Aorta (tissue), 5 donors: ENCODE measurements at places on chromosomes 12 and 14. TPM values are rescaled to one million over a fixed set of nuclear protein-coding genes. Genes with fewer than 3 reads are reported as not detected.
A peak's percentile ranks its signal among the peaks of the same experiment; 100 is the strongest.

GRCh38 chr12:57614178-57614947, 3.1 kb downstream of the ARHGEF25 start:
- DNase-seq, result no peak

- no peak for DNase-seq
Observed at GRCh38 chr12:105289114-105289904, 41.2 kb upstream of the C12orf75 start.

DNA sequence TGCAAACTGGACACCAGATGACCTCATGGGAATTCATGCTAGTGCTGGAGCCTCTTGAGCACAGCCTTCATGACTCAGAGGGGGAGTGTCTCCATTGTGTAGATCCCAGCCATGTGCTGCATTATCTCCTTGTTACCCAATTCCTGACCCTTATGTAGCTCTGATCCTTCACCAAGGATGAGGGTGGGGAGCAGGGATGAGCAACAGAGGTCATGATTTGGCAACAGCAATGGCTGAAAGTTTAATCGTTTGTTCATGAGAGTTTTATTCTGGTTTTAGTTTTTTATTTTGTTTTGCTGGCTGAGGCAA, 9.5 kb upstream of the BDKRB1 start:
- DNase-seq, result no peak

DNA sequence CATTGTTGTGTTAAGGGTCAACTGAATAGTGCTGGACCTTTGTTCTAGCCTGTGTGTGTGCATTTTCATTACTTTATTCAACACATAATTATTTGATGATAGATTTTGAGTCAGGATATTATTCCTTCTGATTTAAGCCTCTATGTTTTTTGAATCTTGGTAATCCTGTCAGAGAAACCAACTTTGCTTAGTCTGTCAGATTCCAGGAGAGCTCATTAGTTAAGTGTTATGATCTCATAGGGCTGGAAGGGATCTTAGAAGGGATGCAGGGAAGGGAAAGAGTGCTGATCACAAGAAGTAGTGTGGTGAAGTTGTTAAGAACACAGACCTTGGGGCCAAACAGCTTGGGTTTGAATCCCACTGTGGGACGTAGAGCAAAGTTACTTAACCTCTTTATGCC, 52.9 kb downstream of the SCN8A start:
- DNase-seq, result no peak

DNA sequence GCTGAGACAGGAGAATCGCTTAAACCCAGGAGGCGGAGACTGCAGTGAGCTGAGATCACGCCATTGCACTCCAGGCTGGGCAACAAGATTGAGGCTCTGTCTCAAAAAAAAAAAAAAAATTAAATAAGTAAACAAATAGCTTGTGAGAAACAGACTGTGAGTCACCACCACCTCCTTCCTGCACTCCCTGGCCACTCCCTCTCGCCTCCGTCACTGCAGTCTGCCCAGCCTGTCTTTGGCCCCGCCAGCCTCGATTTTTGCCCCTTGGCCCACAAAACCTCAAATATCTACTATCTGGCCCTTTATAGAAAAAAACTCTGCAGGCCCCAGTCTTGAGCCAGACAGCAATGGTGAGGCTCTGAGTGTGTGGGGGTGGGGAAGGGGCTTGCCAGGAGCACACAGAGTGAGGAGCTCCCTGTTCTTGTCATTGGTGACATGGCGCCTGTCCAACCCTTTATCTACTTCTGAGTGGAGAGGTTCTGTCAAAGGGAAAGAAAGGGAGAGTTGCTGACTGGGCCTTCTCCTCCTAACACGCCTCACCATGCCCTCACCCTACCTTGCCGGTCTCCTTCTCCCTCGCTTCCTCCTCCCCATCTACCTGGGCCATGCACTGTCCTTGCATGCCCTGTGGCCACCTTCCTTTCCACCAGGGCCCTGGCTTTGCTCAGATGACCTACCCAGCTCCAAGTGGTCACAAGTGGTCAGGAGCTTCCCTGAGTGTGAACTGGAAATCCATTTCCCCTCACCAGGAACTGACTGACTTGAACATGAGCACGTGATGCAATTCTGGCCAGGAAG, 22.1 kb downstream of the LGMN start:
- DNase-seq, result peak; percentile 92

DNA sequence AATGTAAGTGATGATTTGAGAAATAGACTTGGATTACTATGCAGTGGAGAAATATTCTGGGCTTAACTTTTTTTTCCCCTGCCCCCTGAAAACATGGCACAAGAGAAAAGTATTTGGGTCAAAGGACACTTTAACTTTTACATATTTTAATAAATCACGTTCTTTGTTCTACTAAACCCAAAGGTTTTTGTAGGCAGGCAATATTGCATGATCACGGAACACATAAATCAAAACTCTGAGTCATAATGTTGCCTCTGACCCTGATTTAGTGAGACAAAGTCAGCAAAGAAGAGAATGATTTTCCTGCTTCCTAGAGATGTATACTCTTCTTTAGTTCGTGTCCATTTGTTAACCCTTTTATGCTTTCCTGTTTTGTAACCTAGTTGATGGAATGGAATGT, 38.0 kb downstream of the ABCD2 start:
- DNase-seq, result no peak

LHX5 gene
- not detected for total RNA-seq

ZFHX2 gene
- 4.0 TPM for total RNA-seq

RGS6 gene
- total RNA-seq, result 2.0 TPM
